ENCODE measurements at places on chromosomes 1 and 21.

GRCh38 chr1:164794356-164794755 lies 235.4 kb downstream of the PBX1 start:
- DNase-seq: no peak

DNA sequence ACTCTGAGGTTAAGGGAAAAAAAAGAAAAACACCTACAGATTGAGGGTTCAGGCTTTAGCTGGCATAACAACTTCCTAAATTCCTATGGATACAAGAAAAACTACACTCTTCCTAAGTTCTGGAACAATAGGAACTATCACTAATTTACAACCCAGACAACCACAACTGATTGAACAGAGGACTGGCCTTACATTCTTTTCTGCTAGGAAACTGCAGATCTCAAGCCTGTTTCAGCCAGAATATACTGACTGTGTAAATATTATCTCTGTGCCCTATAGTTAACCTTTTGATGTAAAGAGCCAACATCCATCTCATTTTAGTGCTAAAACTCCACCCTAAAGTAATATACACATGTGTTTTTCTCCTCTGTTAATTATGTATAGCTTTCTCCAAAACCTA lies 1186.5 kb upstream of the TMPRSS15 start:
- no peak for DNase-seq

DNA sequence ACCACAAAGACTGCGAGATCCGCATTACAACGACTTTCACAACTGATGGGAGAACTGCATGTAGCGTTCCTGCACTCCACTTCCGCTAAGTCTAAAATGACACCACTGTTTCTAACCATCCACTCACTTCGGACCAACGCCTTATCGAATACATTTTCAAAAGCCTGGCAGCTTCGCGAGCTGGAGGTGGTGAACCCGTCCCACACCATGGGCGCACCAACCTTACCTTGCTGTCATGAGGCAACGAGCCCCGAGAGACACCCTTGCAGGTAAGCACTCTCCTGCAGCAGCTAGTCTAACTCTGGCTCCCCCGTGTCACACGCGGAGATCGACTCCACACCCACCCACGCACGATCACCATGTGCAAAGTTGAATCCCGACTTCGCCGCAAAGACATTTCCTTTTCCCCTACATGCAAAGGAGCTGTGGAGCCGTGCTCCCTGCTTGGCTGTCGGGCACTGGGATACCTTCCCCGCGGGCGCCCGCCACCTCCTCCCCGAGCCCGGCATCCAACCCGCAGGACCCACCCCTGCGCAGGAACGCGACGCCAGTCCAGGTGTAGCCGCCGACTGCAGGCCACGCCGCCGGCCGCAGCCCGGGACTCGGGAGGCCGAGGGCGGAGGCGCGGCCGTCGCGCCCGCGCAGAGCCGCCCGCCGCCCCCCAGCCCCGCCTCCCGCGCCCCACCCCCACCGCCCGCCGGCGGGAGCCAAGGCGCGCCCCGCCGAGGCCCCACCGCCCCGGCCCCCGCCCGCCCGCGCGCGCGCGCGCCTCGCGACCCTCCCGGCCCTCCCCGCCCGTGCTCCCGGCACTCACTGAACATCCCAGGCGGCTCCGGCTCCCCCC lies 629 bp downstream of the TAF5L start:
- peak; percentile 1 for DNase-seq

DNA sequence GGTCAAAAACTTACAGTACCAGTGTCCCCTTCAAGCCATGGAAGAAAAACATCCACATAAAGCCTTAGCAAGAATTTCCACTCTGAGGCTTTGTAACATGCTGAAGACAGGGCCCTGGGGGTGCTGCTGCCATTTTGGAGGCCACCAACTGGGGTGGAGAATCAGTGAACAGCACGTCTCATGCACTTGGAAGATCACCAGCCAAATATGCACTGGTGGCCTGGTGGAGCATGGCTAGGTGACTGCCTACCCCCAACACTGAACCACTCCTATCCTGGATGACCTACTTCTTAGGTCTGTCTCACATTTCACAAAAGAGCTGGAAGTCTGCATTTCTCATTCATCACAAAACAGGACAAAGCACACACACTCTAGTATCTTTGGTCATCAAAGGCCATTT lies 126.4 kb downstream of the COL24A1 start:
- no peak for DNase-seq

- no peak for DNase-seq
Observed at GRCh38 chr21:35206141-35207125, 157.3 kb upstream of the RUNX1 start.

- DNase-seq: no peak
Observed at GRCh38 chr1:59263111-59263510, 33.8 kb upstream of the FGGY start.

- DNase-seq: no peak
Observed at GRCh38 chr1:226952118-226952441, 12.0 kb downstream of the COQ8A start.

DNA sequence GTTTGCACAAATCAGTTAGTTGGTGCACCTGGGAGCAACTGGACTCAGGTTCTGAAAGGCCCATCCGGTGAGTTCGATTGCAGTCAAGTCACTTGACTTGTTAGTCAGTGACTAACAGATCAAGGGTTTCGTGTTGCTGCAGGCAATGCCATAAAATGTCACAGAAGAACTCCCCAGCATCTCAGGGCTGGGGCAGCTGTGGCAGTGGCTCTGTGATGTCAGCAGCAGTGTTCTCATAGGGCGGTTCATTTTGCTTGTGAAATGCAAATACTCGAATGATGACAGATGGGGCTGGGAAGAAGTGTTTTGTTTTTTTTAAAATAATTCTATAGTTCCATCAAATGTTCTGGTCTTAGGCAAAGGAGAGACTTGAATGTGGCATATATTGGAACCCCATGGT lies 287.8 kb downstream of the LMX1A start:
- no peak for DNase-seq

DNA sequence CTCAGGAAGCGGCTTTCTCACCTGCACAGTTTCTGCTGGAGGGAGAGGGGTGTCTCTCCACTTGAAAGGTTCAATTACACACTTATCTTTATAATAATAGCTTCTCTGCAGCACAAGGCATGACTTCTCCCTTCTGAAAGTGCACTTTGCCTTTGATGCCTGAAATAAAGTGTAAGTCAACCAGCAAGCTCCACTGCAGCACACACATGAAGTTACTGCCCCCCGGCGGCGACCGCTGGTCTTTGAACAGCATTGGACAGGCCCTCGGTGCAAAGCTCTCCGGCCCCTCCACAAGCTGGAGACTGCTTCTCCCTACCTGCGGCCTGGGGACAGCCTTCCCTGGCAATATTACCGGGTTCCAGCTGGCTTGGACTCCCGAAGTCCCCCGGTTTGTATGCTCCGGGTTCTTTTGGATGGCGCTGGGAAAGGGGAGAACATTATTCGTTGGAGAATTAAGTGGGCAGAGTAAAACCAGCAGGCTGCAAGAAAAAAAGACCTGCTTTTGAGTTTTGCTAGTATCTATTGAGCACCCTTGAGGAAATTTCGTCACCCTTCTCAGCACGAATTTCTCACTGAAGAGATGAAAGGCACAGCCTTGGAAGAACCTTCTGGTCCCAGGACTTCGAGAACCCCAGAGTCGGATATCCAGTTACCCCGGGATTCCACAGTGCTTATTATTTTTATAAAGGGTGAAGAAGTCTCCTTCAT lies 11.8 kb downstream of the RCAN1 start:
- no peak for DNase-seq

DNA sequence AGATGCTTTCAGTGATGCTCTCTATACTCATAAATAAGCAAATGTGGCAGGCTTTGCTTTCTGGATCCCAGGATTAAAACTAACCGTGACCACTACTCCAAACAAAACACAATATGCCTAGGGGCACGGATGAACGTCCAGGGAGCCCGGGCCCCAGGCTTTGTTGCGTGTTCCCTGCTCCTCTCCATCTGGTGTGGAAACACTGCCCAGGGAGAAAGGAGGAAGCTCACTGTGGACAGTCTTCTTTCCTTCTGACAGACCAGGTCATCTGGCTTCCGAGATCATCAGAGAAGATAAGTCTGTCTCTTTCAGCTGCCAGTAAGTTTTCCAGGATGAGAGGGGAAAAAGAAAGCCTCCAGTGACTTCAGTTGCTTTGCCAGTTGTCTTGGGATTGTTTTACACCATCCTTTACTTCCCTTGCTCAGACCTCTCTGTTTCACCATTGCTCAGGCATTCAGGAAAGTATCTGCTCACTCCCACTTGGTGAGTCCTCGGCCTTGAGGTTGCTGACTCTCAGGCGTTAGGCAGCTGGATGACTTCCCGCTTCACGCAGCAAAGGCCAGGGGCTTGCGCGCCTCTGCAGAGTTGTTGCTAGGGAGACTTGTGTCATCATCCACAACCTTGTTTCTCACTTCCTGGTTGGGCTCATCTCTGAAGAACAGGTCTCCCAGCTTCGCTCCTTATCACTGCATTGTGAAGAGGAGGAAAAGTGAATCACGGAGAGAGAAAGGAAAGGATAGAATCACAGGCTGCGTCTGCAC lies 20.6 kb upstream of the PGD start:
- DNase-seq: no peak

- no peak for DNase-seq
Observed at GRCh38 chr1:22236900-22237299, 94.0 kb upstream of the WNT4 start.

GRCh38 chr1:225304996-225305395 lies 122.8 kb downstream of the LBR start:
- DNase-seq: no peak

DNA sequence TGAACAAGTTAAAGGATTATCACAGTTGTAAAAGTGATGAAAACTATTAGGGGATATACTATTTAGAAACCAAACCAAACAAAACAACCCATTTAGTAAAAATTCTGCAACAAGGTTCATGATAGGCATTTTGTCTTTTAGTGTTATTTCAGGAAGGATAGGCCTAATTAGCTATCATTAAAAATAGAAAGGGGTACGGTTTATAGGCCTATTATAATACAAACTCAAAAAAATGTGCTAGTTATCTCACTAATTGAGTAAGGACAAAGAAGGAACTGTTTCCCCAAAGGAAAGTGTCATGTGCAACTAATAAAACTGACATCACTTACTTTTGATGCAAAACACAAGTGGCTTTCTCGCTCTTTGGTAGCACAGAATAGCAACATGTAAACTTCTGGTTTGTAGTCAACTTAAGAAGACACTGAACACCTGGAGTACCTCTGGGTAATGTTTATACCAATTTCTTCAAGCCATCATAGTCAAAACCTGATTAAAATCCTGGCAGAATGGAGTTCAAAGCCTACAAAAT lies 28.5 kb downstream of the SLC16A1 start:
- no peak for DNase-seq

DNA sequence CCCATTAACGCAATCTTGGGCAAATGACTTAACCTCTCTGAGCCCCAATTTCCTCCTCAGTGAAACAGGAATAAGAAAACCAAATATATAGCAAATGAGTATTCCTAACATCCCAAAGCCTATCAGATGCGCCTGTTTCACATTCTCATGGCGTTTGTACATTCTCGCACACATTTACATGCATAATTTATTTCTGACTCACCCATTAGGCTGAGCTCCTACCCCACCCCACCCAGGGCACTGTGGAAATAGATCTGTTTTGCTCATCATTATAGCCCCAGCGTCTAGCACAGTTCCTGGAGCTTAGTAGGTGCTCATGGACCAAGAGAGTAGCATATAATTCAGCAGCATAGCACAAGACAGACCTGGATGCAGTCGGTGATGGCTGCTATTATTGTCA lies 146.1 kb upstream of the VANGL1 start:
- DNase-seq: no peak

- DNase-seq: no peak
Observed at GRCh38 chr21:35850029-35850428, 210.3 kb downstream of the SETD4 start.

GRCh38 chr1:79501153-79501552 lies 494.6 kb upstream of the ADGRL4 start:
- no peak for DNase-seq

GRCh38 chr1:244050835-244051444 lies at the start of gene ZBTB18:
Gene ZBTB18, plus strand, starts transcription at chr1:244051283. Its CDS starts 149 bp downstream, at chr1:244051432.
- no peak for DNase-seq

DNA sequence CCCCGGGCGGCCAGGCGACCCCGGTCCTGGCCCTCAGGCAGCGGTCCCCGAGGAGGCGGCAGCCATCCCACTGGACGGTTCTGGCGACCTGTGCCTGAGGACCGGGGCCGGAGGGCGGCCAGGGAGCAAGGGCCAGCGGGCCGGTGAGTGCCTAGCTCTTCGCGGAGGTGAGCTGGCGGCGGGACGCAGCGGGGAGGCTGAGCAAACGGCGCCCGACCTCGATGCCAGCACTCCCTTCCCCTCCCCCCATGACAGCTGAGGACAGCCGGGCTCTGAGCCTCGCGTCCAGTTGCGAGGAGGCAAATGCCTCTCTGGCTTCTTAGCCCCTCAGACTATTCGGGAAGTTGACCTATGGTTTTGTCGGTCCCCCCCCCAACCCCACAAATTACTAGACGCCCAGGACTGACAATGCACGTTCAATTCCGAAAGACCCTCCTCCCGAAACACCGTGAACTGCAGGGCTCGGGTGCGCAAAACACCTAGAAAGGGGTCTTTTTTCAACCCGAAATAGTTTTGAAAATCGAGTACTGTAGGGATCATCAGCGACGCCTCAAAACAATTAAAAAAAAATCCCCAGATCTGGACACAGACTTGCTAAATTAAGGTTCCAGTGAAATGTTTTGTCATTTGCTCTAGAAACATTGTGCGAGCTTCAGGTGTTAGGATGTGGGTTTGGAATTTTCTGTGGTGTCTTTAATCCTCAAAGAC lies 8.3 kb downstream of the CDKN2C start:
- DNase-seq: no peak

- no peak for DNase-seq
Observed at GRCh38 chr1:92691925-92692324, 93.0 kb downstream of the EVI5 start.

DNA sequence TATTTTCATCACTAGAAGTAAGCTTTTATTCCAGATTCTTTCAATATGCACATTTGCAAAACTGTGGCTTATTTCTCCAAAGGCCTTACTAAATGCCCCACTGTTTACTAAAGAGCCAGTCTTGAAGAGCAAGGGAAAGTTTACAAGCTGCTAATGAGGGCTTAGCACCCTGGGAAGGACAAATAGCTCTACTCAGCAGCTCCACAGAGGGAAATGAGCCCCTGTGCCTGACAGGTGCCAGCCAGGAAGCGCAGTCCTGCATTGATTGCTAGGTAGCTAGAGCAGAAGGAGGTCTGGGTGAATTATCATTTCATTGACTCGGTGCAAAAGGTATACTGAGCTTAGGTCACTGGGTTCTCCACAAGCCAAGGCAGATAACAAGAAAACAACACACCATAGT lies 307.0 kb downstream of the SETD4 start:
- DNase-seq: no peak

DNA sequence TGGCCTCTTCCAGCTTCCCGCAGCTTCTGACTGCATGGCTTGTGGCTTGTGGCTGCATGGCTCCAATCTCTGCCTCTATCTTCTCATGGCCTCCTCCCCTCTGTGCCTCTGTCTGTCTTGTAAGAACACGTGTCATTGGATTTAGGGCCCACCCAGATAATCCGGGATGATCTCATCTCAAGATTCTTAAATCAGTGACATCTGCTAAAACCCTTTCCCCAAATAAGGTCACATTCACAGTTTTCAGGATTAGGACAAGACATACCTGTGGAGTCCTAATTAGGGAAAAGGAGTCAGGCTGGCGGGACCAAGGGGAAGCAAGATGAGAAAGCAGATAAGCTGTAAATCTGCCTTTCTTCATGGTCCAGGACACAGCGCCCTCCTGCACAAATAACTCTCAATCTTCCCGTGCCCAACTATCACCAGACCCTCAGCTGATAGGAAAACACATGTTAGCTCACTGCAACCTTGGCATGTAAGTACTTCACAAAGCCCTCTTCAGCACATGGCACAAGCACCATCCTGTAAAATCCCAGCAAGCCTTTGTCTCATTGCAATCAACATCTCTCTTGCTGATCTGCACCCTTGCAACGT lies 82.2 kb downstream of the SPSB1 start:
- no peak for DNase-seq

GRCh38 chr1:165842671-165843129 lies 15.3 kb downstream of the UCK2 start:
- DNase-seq: no peak
